ENCODE measurements at places on chromosomes 6 and 20.

GRCh38 chr6:156316583-156317125, 460.5 kb upstream of the ARID1B start:
- no peak for DNase-seq

DNA sequence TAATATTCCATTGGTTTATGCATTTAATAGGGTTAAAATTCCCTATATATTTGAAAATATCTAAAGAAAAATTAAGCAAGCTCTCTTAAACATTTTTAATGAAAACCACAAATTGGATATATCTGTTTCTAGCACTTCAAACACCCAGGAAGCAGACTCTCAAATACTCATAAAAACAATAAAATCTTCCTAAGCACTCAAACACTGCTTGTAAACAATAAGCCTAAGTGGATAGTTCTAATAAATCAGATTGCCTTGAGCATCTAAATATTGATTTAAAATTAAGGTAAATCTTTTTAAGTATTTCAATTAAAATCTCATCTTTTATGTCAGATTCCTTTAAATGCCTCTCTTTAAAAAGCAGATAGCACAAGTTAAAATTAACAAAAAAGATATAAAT, 254.4 kb downstream of the KCNQ5 start:
- DNase-seq = no peak

GRCh38 chr20:33005908-33006775, 1.4 kb upstream of the BPIFB2 start:
- DNase-seq = no peak

GRCh38 chr6:14734416-14735340, 511.2 kb upstream of the JARID2 start:
- DNase-seq = no peak

GRCh38 chr6:128508588-128509296, 11.7 kb downstream of the PTPRK start:
- no peak for DNase-seq

DNA sequence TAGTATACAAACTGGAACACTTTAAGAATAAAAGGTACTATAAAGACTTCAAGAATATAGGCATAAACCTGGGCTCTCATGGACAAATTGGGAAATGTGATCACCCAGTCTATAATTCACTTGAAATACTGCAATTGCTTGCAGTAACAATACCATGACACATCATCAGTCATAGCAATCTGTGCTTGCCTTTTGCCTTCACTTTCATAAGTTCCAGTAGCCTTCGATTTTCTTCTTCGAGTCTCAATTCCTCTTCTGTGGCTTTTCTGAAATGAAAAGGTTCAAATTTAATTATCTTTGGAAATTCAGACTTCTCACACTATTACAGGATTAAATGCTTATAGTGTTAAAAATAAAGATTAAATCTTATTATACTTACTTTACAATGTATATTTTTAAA, 96.3 kb upstream of the ZBTB24 start:
- DNase-seq = no peak

DNA sequence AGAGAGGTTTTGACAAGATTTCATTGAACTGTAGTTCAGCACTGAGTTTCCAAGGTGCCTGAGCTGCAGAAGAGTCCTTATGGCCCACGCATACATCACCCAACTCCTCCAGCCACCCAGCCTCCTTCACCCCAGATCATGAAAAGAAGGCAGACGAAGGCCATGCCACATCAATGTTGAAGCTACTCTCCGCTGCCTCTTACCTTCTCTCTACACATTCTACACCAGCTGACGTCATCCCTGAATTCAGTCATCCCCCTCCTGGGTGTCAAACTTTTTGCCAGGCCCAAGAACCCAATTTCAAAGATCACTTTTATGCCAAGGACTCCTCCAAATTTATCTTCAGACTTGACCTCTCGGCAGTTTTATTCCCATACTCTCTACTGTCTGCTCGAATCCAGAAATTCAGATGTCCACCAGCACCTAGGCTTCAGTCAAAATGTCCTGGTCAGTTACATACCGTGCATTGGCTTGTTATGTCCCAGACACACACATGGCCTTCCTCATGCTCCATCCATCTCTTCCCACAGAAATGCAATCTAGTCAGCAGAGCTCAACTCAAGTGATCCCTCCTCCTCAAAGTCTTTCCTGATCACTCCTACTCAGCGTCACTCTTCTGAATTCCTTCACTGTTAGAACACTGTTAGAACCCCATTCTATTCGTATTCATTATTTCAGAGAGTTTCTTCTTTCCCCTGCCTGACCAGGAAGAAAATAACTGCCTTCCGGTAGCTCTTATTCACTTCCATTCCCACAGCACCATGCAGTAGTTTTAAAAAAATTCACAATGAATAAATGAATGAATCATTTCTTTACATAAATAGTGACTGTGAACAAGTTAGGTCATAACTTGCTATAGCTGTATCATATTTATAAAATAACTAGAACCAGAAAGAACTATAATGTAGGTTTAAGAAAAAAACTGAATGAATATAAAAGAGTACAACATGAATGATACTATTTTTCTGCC, 11.5 kb downstream of the ATXN1 start:
- no peak for DNase-seq

DNA sequence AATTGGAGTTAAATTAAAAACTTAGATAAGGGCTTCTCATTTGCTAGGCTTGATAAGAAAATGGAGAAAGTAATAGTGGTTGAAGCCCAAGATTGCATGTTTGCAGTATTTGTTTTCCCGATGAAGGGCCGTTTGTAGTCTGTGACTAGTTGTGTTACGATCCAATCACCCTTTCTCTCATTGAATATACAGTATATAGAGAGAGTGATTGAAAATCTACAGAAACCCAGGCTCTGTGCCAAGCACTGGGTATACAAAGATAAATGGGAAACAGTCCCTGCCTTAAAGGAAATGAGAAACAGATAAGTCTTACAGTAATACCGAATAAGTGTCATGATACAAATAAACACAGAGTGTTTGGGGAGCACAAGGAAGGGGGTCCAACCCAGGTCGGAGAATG, 55.2 kb upstream of the CDKAL1 start:
- no peak for DNase-seq

GRCh38 chr6:39268721-39269120, 39.4 kb upstream of the KCNK5 start:
- no peak for DNase-seq

DNA sequence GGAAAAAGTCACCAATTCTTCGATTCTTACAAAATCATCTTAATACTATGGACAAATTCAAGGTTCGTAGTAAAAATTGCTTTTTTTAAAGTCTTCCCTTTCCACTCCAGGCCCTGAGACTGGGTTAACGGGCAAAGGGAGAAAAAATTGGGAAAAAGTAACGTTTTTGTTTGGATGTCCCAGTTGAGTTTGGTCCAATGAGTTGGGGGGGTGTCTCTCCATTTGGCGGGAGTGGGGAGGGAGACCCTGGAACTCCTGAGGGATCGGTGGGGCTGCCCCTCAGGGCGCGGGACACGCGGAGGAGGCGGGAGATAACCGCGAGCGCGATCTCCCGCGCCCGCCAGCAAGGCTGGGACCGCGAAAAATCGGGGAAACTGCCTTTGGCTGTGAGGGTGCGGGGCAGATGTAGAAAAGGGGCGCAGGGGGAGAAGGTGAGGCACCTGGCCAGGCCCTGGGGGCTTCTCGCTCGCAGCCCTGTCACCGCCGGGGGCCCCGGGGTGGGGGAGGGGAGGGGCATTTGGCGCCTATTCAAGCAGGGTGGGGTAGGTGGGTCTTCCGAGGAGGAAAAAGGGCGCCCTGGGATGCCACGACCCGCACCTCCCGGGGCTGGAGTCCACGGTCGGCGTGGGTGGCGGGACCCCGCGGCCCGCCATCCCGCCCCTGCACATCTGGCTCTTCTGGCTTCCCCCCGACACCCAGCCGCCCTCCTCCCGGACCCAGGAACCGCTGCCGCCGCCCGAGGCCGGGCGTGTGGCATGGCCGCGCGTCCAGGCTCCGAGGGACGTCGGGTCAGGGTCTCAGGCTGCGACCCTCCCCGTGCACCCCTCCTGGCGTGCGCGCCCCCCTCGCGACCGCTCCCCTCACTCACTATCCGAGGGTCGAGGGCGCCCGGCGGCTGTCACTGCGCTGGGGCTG, 595 bp downstream of the FBXO5 start:
- DNase-seq = no peak

DNA sequence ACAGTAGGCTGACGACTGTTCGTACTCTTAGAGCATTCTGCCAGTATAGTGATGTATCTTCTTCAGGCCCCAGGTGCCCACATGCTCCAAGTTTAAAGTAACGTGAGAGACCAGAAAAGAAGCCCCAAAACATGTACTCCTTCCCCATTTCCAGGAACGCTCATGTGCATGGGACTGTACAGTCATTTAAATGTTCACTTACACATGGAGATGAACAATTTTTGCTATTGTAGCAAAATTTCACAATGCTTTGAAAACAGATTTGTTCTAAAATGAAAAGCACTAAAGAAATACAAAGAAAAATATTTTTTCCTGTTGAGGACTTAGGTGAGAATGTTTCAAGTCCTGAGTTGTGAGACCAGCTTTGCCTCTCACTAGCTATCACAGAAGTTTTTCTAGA, 269.3 kb upstream of the PRDM1 start:
- DNase-seq = no peak

DNA sequence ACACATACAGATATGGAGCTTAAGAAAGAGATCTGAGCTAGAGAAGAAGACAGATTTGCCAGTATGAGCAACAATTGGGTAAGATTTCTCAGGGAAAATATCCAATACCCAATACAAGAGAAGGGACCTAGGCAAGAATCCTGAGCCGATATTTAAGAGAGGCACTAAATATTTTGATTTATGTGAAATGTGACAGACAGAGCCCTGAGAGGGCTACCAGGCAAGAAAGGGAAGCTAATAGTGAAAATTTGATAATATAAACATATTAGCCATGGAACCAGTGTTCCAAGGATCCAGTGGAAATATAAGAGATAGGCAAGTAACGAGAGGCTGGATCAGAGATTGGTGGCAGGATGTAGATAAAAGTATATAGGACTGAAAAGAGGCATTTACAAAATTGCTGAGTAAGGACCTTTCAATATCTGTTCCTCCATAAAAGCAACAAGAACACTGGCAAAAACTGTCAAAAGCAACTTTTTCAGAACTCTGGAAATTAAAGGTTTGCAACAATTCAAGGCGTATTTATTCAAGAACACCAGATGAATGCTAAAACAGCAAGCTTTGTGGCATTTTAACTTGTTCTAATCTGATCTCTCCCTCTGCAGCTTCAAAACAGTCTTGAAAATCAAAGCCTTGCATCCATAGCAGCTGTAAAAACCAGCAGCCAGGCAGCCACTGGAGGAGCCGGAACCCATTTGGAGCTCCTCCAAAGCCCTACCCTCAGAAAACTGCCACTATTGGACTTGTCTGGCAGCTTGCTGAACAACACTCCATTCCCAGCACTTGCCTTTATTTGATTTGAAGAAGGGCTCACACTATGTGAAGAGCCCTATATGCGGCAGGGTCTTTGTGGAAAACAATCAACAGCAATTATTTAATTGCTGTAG, 58.8 kb downstream of the REV3L start:
- no peak for DNase-seq

- DNase-seq = no peak
Measured at GRCh38 chr6:165826487-165827189, 163.6 kb upstream of the PDE10A start.

DNA sequence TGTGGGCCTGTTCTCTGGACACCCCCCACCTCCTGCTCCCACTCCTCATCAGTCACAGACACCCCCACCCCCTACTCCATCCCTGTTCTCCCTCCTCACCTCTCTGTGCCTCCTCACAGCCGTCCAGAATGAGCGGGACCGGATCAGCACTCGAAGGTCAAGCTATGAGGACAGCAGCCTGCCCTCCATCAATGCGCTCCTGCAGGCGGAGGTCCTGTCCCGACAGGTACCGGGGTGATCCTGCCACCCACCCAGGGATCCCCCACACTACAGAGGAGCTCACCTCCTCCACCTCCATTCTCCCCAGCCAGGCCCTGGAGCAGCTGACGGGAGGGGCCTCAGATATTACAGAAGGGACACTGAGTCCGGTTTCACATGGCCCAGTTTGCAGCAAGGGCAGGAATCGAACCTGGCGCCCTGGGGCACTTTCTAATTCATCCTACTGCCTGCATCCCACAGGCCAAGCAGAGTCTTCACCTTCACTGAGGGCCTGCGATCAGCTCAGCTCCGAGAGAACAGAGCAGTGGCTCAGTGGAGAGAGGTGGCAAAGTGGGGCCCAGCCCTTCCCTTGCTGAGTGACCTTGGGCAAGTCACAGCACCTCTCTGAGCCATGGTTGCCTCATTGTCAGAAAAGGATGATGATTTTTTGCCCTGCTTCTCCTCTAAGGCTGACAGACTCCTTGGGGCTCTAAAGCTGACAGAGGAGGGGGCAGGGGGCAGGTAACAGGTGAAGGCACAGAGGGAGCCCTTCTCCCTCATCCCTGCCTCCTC, 58.3 kb downstream of the HNF4A start:
- no peak for DNase-seq

- DNase-seq = no peak
Measured at GRCh38 chr6:1542764-1543163, 67.0 kb upstream of the FOXC1 start.

DNA sequence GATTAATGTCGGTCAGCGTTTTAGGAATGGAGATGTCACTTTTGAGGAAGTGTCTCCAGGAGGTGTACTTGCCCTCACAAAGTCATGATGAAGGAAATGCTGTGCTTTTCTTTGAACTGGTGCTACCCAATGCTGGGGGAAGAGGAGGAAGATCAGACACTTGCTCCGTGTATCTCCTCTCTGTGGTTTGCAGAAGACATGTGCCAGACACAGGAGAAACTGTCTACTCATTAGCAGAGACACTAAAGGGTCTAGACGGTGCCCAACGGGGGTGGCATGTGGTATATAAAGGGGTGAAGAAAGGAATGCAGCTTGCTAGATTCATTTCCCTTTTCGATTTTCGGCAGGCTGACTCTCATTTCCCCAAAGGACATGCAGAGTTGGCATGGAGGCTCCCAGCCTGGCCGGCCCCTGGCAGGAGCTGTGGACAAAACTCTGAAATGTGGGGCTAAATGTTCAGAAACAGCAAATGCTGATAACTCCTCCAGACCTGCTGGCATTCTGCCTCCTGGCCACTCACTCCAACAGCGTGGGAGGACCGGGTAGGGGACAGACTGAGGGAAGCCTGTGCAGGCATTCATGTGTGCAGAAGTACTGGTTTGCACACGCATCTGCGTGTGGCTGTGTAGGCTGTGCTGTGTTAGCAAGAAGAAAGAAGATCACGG, 59.6 kb upstream of the QKI start:
- DNase-seq = no peak
